ENCODE measurements at places on chromosomes 5 and 9.

DNA sequence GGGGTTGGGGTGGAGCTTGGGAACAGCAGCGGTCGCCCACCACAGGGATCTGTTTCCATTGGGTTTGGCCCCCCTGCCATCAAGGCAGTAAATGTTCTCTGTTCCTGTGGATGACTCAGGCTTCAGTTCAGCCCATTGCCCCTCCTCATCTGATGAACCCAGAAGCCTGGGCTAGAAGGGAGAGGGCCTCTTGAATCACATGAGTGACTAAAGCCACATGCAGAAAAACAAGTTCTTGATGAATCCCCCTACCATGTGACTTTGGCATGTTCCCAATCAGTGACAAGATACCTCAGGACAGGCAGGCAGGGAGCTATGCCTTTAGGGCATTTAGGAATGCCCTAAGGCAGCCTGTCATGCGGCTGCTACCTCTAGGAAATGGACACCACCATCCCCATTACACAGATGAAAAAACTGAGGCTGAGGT is 2.5 kb downstream of the SH3PXD2B start:
- no peak for DNase-seq

DNA sequence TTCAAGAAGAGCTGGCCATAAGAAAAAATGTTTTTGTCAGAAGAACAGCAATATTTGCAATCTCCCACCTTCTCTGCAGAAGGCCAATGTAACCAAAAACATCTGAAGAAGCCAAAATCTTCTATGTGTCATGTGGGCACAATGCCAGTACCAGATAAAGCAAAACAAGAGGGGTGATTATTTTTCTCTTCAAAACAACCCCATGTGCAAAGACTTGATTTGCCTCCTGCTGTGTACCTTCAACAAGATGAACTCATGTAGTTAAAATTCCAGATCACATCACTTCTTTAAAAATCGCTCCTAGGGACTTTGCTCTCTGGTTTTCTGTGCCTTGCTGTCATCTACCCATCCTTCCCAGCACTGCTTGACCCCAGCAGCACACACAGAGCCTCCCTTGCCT is 134.0 kb upstream of the MAP3K1 start:
- no peak for DNase-seq

- DNase-seq: no peak
Measured at GRCh38 chr5:16659536-16659935, 42.7 kb upstream of the RETREG1 start.

GRCh38 chr5:77563475-77563874 is 71.4 kb upstream of the WDR41 start:
- DNase-seq: no peak

- no peak for DNase-seq
Measured at GRCh38 chr5:2381861-2382260, 369.6 kb downstream of the IRX2 start.

All from HuH-7.5 (cell line).